Activated T-cell treated with anti-CD3 and anti-CD28 coated beads, Interleukin-2, amount 50 U/mL, for 24 hours (primary cell): ENCODE measurements at places on chromosomes 2 and 18.

- DNase-seq, result no peak
Measured at GRCh38 chr18:23825978-23826405, 136.7 kb downstream of the LAMA3 start.

DNA sequence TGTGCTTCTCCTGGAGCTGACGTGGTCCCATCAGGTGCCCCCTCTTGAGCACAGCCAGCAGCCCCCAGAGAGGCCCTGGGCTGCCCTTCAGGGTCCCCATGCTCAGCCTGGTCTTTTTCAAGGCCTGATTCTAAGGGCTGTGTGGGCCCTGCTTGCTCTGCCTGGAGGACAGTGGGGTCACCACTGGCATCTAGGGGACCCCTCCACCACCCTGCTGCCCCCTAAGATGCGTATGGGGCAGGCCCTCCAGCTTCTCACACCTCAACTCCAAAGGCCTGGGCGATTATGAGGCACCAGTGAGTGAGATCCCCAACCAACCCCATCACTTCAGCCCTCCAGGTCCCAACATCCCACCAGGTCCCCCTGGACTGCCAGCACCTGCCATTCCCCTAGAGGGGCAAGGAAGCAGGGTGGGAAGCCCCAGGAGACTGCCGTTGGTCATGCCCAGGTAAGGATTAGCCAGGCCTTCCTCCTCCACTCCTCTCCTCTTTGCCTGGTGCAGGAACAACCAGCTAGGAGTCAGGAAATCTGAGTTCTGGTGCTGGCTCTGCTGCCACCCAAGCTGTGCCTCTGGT lies 114.4 kb downstream of the SMAD7 start:
- DNase-seq, result no peak

- no peak for DNase-seq
Measured at GRCh38 chr2:238473014-238473413, 46.3 kb downstream of the ASB1 start.

DNA sequence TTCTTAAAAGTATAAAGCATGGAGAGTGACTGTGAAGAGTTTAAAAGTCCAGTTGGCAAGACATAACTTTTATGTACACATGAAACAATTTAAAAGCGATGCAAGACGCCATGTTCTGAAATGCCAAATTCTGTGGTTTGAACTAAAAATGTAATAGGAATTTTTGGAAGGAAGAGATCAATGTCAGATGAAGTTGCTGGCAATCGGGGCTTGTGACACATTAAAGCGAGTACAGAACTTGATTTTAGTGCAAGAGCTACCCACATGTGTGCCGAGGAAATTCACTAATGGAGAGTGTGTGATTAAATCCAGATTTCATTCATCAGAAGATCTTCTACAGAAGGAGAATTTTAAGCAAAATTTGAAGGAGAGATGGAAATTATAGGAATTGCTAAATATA lies 220.2 kb upstream of the CCDC68 start:
- DNase-seq, result no peak

DNA sequence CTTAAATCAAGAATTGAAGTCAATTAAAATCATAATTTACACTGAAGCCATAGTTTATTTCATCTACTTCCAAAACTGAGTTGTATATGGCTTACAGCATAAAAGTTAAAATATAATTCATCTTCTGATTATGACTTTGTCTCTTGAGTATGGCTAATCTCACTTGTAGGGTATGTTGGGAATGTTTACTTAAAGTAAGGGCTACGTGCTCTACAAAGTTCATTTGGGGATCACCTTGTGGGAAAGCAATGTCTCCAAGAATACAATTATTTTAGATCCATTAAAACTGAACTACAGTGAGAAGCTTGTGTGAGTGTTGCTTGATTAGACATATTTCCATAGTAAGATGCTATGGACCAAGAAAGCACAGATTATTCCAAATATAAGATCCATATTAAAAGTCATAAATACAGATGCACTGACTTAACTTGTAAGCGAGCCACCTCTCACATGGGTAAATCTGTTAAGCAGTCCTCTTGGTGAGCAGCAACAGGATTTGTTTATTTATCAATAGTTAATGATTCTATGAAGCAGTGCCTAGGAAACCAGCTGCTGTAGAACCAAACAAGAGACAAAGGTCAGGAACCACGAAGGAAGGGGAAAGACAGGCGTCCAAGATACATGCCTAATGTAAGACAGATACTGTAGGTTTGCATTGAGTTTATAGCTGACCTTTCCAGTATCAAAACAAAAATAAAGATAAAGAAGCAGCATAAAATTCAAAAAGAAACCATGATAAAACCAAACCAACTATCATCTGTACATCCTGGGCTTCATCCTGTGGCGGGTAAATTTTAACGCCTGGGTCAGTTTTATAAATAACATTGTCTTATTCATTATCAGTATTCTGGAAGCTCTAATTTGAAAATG lies 24.8 kb downstream of the DSG4 start:
- no peak for DNase-seq

GRCh38 chr2:177207101-177207500 lies 5.5 kb upstream of the HNRNPA3 start:
- no peak for DNase-seq
